ENCODE measurements at places on chromosomes 12 and 14. TPM values are rescaled to one million over a fixed set of nuclear protein-coding genes. Genes with fewer than 3 reads are reported as not detected.

- H3K27ac ChIP-seq, result peak overlapping the region; percentile 89
- peaks cover 43% of the 10 kb centered on the region for H3K4me1 ChIP-seq
- no peaks in the 10 kb centered on the region for H3K27me3 ChIP-seq
- no peak overlapping the region for H3K4me3 ChIP-seq
- DNase-seq, result peak; percentile 91
- H3K36me3 ChIP-seq, result no peaks in the 10 kb centered on the region
These were observed 1.6 kb upstream of the INF2 start for GRCh38 chr14:104687601-104688504.

GRCh38 chr14:55684956-55685584, 105.1 kb downstream of the KTN1 start:
- no peak for DNase-seq
- H3K4me3 ChIP-seq, result no peak overlapping the region
- peaks cover 9% of the 10 kb centered on the region for H3K36me3 ChIP-seq
- no peaks in the 10 kb centered on the region for H3K27me3 ChIP-seq

DNA sequence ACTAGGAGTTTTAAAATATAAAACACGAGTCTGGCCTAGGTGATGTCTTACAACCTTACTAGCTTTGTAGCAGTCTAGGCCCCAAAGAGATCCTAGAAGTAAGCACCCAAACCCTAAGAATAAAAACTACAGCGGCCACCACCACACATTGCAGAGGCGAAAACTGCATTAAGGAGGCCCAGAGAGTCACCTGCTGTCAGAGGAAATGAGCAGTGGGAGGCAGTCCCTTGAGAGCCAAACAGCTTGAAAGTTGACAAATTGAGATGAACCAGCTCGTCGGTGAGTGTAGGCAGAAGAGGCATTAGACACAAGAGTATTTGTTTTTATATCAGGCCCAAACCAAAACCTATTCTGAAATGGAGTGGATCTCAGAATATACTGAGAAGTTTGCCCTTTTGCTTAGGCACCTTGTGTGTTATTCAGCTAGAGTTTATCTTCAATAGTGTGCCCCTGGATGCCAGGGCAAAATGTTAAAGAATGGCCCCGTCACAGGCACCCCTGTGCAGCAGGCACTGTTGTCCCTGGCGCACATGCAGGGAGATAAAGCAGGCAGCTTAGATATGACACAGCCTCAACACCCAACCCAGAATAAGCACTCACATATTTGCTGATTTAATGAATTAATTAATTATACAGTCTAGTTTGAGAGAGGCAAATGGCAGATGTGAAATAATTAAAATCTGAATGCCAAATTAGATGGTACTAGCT, 56.7 kb downstream of the TTC7B start:
- no peak overlapping the region for H3K4me3 ChIP-seq
- peak overlapping the region; percentile 87 for H3K27ac ChIP-seq
- H3K27me3 ChIP-seq, result no peaks in the 10 kb centered on the region
- H3K36me3 ChIP-seq, result no peaks in the 10 kb centered on the region

- H3K4me1 ChIP-seq, result no peaks in the 10 kb centered on the region
- no peak overlapping the region for H3K4me3 ChIP-seq
- H3K36me3 ChIP-seq, result no peaks in the 10 kb centered on the region
- no peak overlapping the region for H3K27ac ChIP-seq
- no peak for DNase-seq
- no peaks in the 10 kb centered on the region for H3K27me3 ChIP-seq
These were observed 135.8 kb upstream of the PLXNC1 start for GRCh38 chr12:94012590-94012989.

- H3K36me3 ChIP-seq, result no peaks in the 10 kb centered on the region
- no peak overlapping the region for H3K4me3 ChIP-seq
- no peak for DNase-seq
- no peak overlapping the region for H3K27ac ChIP-seq
These were observed 29.9 kb upstream of the MYBPC1 start for GRCh38 chr12:101564912-101565311.

GRCh38 chr14:98069712-98070171, 1202.3 kb downstream of the BCL11B start:
- DNase-seq, result peak; percentile 24
- H3K4me3 ChIP-seq, result no peak overlapping the region
- no peaks in the 10 kb centered on the region for H3K4me1 ChIP-seq
- no peaks in the 10 kb centered on the region for H3K36me3 ChIP-seq
- H3K27me3 ChIP-seq, result no peaks in the 10 kb centered on the region

C1QL4 gene
- not detected for total RNA-seq

GRCh38 chr12:59375633-59376032, 220.2 kb upstream of the SLC16A7 start:
- H3K4me3 ChIP-seq, result no peak overlapping the region
- H3K27ac ChIP-seq, result no peak overlapping the region
- DNase-seq, result no peak
- no peaks in the 10 kb centered on the region for H3K27me3 ChIP-seq

RFX4 gene
- not detected for total RNA-seq

DNA sequence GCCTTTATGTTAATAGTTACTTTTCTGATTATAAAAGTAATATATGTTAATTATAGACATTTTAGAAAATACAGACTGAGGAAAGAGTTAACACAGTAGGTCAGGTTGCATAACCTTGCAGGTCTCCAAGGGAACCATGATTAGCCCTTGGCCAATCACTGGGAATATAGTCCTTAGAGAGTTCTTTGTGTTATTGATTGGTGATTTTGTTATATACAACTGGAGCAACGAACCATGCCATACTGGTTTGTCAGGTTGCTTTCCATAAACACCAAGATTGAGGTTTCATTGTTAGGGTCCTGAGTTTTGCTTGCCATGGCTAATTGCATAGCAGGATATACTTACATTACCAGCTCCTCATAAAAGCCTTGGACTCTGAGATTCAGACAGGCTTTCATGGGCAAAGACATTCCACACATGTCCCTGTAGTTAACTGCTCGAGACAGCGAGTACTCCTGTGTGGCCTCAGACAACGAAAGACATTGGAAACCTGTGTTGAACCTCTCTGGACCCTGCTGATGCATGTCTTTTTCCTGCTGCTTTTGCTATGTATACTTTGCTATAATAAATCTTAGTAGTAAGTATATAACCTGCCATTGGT, 33.7 kb downstream of the MAPK1IP1L start:
- H3K27me3 ChIP-seq, result no peaks in the 10 kb centered on the region
- H3K4me1 ChIP-seq, result no peaks in the 10 kb centered on the region
- no peak overlapping the region for H3K27ac ChIP-seq
- DNase-seq, result no peak

DNA sequence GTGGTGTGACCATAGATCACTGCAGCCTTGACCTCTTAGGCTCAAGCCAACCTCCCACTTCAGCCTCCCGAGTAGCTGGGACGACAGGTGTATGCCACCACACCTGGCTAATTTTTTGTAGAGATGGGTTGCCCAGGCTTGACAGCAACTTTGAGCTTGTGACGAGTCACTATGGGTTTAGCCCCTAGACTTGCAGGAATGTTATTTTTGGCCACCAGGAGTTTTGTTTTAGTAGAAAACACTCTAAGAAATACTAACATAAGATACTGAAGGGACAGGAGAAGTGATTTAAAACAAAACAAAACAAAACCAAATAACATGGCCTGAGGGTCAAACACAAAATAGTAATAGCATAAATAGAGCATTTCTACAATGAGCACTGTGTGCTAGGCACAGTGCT, 26.4 kb downstream of the SETD3 start:
- H3K4me3 ChIP-seq, result no peak overlapping the region
- peaks cover 36% of the 10 kb centered on the region for H3K36me3 ChIP-seq
- no peaks in the 10 kb centered on the region for H3K27me3 ChIP-seq
- H3K27ac ChIP-seq, result no peak overlapping the region
- no peak for DNase-seq
- no peaks in the 10 kb centered on the region for H3K4me1 ChIP-seq

DNA sequence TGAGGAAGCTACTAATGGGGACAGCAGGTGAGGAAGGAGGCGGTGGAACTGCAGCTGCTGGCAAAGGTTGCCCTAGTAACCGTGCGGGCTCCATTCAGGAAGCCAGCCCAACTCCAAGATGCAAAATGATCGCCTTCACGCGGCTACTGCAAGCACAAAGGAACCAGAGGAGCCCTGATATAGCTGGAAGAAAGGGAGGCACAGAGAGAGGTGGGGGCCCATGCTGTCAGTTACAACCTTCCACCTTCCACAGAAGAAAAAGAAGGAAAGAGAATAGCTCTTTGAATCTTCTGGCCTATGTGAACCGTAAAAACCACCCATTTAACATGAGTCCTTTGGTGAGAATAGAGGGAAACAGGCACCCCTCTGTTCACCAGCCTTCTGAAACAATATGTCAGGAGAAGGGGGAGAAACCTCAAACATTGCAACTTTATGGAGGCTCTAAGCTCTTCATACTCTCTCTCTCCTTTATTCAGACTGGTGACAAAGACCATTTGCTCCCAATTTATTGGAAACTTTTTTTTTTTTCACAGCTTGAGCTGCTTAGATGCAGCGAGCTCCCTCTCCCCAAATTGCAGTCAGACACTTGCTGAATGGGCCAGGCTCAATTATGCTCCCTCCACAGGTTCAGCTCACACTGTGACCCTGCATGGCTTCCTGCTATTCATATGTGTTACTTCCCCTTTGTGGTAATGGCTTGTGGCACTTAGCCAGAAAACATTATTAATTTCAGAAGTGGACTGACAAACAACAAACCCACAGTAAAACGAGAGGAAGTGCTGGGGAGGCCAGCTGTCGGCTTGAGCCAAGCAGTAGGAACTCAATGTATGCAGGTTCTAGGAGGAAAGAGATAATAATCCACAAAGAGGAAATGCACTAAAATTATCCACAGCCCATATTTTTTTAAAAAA, 6.2 kb downstream of the DUSP6 start:
- H3K27me3 ChIP-seq, result no peaks in the 10 kb centered on the region
- H3K27ac ChIP-seq, result peak overlapping the region; percentile 72
- peaks cover 40% of the 10 kb centered on the region for H3K4me1 ChIP-seq
- H3K4me3 ChIP-seq, result no peak overlapping the region
- DNase-seq, result no peak

CLEC2B gene
- total RNA-seq, result 29.5 TPM

KCNMB4 gene
- 3.1 TPM for total RNA-seq

DNA sequence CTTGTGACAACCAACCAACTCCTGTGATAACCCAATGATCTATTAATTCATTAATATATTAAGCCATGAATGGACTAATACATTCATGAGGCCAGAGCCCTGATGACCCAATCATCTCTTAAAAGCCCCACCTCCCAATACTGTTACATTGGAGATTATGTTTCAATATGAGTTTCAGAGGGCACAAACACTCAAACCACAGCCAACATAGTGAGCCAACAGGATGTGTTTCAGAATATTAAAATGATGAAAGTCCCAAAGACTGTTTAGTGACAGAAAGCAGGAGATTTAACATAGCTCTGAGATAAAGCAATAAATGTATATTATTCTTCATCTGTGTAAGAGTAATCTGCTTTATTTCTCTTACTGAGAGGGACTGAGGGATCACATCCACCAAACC, 71.7 kb downstream of the PTPRO start:
- no peaks in the 10 kb centered on the region for H3K27me3 ChIP-seq
- no peak overlapping the region for H3K4me3 ChIP-seq
- no peaks in the 10 kb centered on the region for H3K4me1 ChIP-seq
- no peak for DNase-seq
- H3K36me3 ChIP-seq, result no peaks in the 10 kb centered on the region

DNA sequence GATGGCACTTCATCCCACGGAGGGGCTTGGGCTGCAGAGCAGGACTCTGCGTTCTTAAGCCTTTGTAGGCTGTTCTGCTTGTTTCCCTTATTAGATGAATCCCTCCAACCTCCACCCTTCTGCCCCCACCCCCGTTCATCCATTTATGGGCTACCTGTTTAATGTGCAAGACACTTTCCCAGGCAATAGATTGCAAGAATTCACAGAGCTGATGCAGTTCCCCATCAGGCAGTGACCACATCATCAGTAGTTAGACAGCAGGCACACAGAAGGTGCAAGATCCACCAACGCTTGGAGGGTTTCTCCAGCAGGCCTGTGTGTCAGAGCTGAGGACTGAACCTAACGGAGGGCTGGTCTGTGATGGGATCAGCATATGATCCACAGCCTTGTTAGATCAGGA, 1.2 kb upstream of the C1R start:
- H3K27ac ChIP-seq, result no peak overlapping the region
- no peak overlapping the region for H3K4me3 ChIP-seq
- peaks cover 20% of the 10 kb centered on the region for H3K36me3 ChIP-seq
- H3K4me1 ChIP-seq, result peaks cover 20% of the 10 kb centered on the region
- H3K27me3 ChIP-seq, result no peaks in the 10 kb centered on the region
- no peak for DNase-seq

EPYC gene
- total RNA-seq, result not detected

ADAM20 gene
- 4.3 TPM for total RNA-seq

- H3K4me3 ChIP-seq, result no peak overlapping the region
- no peak for DNase-seq
- H3K36me3 ChIP-seq, result no peaks in the 10 kb centered on the region
- H3K4me1 ChIP-seq, result no peaks in the 10 kb centered on the region
- H3K27ac ChIP-seq, result no peak overlapping the region
These were observed 20.8 kb downstream of the CFAP251 start for GRCh38 chr12:121939186-121939585.
